CD4-positive, alpha-beta T cell treated with Interferon alpha-2 for 1 hour (primary cell): ENCODE measurements at places on chromosomes 16 and 17.

GRCh38 chr16:760065-760464 is 469 bp upstream of the MSLN start:
- DNase-seq: no peak

GRCh38 chr16:27870116-27870798 is 193.3 kb downstream of the GSG1L start:
- no peak for DNase-seq

GRCh38 chr17:43215341-43215740 is 3.7 kb downstream of the TMEM106A start:
- no peak for DNase-seq

- no peak for DNase-seq
Observed at GRCh38 chr17:1916963-1917715, 87.3 kb downstream of the RPA1 start.
